PC-3 (cell line): ENCODE measurements at places on chromosomes 16 and 17. TPM values are rescaled to one million over a fixed set of nuclear protein-coding genes. Genes with fewer than 3 reads are reported as not detected.

GDPD3 gene
- 2.2 and 3.4 TPM in 2 replicates for total RNA-seq

DNA sequence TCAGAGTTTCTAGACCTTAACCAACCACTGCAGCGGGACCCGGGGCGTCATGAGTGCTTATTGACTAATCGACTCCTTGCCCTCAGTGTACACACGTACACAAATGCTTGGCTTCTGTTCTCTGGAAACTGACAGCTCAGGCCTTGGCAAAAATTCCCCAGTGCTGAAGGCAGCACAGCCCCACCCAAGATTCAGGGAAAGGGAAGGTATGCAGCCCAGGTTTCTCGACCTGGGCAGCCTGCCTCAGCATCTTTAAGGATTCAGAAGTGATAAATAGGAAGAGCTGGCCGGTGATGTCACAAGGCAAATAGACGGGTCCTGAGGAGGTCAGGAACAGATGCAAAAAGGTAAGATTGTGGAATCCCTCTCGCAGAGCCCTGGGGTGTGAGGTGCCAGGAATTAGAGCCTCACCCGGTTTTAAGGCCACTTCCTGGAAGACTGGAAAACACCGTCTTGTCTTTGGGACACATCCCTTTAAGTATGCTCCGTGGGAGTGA lies 9.0 kb upstream of the CDH3 start:
- H3K36me3 ChIP-seq = no peaks in the 10 kb centered on the region
- H3K27me3 ChIP-seq = no peaks in the 10 kb centered on the region
- H3K4me1 ChIP-seq = peaks cover 25% of the 10 kb centered on the region
- DNase-seq = peak; percentile 93

DNA sequence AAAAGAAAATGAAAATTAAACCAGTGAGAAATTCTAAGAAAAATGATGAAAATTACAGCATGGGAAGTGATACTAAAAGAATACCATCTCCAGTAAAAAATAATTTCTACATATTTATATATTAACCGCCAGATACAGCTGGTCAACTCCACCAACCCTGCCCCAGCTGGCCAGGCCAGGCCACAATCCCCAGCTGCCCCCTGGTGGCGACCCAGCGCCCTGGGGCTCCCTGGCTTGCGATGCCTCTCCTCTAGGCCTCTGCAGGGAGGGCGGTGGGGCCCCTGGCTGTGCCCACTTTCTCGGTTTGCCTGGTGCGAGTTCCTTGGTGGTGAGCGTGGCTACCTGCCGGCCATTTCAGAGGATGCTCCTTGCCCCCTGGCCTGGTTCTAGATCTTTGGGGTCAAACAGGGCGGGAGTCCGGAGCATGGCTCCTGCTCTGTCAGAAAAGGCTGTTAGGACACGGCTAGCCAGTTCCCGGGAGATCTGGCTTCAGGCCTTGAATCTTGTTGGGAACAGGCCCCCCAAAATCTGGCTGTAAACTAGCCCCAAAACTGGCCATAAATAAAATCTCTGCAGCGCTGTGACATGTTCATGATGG lies 14.5 kb downstream of the GLIS2 start:
- no peaks in the 10 kb centered on the region for H3K36me3 ChIP-seq
- no peak overlapping the region for H3K4me3 ChIP-seq
- no peaks in the 10 kb centered on the region for H3K4me1 ChIP-seq
- H3K27me3 ChIP-seq = no peaks in the 10 kb centered on the region

CHST4 gene
- total RNA-seq = not detected in 2 replicates

DNA sequence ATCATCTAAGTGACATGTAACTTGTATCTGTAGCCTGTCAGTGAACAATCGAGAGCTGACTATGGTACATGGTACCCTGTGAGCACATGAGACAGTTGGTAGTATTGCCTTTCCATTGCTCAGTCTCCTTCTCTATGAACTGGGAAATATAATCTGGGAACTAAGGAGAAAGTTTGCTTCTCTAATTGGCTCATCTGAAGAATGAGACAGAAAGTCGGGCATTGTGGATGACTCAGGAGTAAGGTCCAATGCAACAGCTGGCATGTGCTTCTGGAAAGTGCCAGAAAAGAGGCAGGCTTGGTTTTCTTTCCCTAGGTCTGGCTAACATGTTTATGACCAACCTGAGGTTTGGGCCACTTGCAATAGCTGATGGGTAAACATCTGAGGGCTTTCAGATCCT lies 51.9 kb downstream of the ZZEF1 start:
- no peak overlapping the region for H3K4me3 ChIP-seq
- peaks cover 19% of the 10 kb centered on the region for H3K4me1 ChIP-seq
- no peak for DNase-seq
- H3K27ac ChIP-seq = no peak overlapping the region
- H3K27me3 ChIP-seq = no peaks in the 10 kb centered on the region

DNA sequence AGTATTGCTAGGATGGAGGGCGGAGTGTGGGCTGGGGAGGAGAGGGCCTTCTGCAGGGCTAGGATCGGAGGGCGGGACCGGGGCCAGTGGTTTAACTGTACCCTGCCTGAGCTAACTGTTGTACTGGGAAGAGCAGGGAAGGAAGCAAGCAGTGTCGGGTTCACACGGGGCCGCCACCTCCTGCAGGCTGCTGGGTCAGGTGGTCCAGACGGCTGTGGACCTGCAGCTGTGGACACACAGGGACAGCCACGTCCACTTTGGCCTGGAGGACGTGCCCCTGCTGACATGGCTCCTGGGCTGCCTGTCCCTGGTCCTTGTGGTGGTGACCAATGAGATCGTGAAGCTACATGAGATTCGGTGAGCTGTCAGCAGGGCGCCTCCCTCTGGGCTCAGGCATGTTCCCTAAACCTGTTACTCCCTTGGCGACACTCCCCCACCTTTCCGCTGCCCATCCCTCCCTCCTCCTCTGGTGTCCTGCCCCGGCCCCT lies 16.6 kb downstream of the CASKIN2 start:
- no peaks in the 10 kb centered on the region for H3K4me1 ChIP-seq
- H3K27ac ChIP-seq = no peak overlapping the region
- peak; percentile 19 for DNase-seq
- peaks cover 22% of the 10 kb centered on the region; the same call in 1 of the 2 replicates for H3K36me3 ChIP-seq

TEKT5 gene
- total RNA-seq = not detected in 2 replicates
